ENCODE measurements at places on chromosomes 4 and X.

DNA sequence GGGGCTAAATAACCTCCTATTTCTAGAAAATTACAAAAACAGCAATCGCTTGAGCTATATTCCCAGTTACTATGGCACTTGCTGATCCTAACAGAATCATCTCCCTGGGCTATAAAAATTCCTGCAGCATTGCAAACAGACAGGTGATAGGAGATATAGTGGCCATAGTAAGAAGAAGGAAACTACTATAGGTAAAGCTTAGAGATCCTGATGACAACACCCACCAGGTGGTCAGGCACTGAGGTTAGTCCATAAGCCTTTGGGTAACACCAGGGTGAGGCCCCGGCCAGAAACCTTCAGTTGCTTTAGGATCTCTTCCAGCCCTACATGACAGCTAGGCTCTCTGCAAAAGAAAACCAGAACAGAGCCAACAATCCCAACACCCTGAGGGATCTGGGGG lies 197.9 kb upstream of the PPP1R2C start:
- DNase-seq: no peak

GRCh38 chrX:16199343-16199742 lies 32.1 kb downstream of the MAGEB17 start:
- DNase-seq: no peak

DNA sequence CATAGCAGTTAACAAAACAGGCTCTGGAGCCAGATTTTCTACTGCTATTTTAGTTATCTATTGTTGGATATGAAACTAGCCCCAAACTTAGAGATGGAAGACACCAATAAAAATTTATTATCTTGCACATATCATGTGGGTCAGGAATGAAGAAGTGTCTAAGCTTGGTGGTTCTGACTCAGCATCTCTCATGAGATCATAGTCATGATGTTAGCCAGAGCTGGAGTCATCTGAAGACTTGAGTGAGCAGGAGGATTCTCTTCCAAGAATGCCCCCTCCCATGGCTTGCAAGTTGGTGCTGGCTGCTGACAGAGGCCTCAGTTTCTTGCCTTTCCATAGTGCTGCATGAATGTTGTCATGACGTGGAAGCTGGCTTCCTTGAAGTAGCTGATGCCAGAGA lies 68.2 kb upstream of the TAPT1 start:
- DNase-seq: no peak

DNA sequence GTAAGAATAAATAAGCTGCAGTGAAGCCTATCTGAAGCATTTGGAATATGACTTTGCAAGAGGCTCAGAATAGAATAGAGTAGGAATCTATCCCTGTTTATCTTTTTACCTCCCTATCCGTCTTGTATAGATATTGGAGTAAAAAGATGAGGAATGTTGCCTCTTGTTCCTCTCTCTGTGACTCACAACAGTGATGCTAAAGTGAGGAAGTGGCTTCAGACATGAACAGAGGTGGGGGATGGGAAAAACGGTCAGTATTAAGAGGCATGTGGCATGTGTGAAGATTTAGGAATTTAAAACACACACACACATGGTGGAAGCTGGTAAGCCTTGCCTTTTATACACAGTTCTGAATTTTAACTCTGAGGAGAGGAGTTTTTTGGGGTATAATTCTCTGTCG lies 3.8 kb upstream of the DCAF4L1 start:
- no peak for DNase-seq

DNA sequence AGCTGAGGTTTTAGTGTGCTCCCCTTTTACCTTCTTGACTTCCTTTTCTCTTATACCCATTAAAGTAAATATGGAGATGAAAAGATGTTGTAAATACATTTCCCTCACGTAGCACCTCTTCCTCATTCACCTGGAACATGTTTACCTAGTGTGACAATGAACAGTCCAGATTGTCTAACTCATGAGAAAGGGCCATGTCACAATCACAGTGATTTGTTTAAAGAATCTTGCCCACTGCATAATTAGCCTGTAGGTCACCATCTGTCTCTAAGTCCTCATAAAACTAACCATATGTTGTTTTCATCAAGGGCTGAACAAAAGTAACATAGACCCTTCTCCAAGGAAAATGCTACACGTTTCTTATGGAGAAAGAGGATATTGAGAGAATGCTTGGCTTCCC lies 85.7 kb downstream of the TSPAN5 start:
- DNase-seq: no peak

GRCh38 chr4:168487282-168488035 lies 7.2 kb upstream of the DDX60L start:
- peak; percentile 70 for DNase-seq

GRCh38 chr4:13542577-13543031 lies 1.7 kb downstream of the NKX3-2 start:
- DNase-seq: no peak

DNA sequence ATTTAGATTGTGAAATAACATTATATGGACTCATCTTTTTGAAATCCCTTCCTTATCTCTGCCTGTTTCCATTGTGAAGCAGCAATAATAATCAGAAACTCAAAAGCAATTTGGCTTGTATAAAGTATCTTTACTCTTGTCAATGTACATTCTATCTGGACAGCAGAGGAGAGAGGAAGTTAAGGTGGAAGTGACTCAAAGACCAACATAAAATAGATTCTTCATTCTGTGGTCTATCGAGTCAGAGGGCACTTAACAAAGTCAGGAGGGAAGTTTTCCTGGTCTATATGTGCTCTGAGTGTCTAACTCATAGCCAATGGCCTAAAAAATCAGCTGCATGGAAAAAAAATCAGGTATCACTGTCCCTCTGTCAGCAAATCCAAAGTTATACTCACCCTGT lies 155.5 kb downstream of the EMCN start:
- no peak for DNase-seq

DNA sequence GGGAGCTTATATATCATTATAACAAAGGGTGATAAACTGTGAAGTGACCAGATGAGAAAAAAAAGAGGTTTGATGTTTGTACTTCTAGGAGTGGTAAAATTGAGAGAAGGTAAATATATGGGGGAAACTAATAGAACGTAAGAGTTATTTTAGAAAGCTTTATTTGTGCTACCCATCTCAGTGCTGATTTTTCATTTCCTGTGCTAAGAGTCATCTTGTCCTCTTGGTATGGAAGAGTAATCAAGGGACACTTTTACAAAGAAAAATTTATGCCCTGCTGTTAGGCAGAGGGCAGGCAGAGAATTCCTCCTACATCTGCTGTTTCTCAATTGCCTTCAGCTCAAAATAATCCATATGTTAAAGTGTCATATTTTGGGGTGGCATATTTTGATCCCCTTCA lies 49.6 kb upstream of the BMP2K start:
- no peak for DNase-seq
